ENCODE measurements at places on chromosomes 4 and X.
A peak's percentile ranks its signal among the peaks of the same experiment; 100 is the strongest.

DNA sequence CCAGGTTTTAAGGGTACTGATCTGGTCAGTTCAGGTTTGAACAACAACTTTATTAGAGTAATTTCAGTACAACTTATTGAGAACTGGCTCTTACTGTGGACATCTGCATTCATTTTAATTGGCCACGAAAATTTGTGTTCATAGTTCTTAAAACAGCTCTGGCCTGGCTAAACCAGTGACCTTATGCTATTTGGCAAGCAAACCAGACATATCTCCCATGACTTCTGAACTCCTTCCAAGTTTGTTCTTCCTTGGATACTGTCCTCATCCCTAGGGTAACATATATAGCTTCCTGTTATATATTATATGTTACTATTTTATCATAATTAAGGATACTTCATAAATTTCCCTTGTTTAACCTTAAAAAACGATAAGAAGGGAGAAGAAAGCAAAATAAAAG, 841.9 kb downstream of the TRAM1L1 start:
- DNase-seq, result no peak

DNA sequence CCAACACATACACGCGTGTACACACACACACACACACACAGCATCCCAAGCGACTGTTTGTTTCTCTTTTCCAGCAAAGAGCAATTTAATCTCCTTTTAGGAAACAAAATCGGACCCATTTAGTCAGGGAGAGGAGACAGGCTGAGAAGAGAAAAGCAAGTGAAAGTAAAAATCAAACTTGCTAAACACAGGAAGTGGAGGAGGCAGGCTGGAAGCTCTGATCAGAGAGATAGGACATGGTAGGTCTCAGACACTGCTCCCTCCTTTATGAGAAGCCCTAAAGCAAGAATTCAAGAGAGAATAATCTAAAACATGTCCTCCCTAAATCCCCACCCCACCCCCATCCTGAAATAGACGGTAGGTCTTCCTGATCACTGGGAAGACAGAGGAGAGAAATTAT, 62.3 kb downstream of the GPC3 start:
- DNase-seq, result no peak

GRCh38 chr4:20017777-20018115, 234.0 kb upstream of the SLIT2 start:
- no peak for DNase-seq

- DNase-seq, result no peak
Measured at GRCh38 chrX:122512561-122513072, 671.5 kb upstream of the GRIA3 start.

DNA sequence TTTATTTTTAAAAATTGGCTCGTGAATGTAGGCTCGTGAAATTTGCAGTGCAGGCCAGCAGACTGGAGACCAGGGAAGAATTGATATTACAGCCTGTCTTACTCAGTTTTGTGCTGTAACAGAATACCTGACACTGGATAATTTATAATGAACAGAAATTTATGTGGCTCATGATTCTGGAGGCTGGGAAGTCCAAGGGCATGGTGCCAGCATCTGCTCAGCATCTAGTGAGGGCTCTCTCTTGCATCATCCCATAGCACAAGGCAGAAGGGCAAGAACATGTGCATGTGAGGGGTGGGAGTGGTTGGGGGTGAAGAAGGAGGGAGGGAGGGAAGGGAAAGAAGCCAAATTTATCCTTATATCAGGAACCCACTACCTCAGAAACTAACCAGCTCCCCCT, 13.7 kb upstream of the CLTRN start:
- no peak for DNase-seq

GRCh38 chrX:154517101-154517781, 1.2 kb upstream of the FAM3A start:
- DNase-seq, result no peak

- DNase-seq, result no peak
Measured at GRCh38 chr4:114488301-114488982, 110.2 kb upstream of the UGT8 start.

DNA sequence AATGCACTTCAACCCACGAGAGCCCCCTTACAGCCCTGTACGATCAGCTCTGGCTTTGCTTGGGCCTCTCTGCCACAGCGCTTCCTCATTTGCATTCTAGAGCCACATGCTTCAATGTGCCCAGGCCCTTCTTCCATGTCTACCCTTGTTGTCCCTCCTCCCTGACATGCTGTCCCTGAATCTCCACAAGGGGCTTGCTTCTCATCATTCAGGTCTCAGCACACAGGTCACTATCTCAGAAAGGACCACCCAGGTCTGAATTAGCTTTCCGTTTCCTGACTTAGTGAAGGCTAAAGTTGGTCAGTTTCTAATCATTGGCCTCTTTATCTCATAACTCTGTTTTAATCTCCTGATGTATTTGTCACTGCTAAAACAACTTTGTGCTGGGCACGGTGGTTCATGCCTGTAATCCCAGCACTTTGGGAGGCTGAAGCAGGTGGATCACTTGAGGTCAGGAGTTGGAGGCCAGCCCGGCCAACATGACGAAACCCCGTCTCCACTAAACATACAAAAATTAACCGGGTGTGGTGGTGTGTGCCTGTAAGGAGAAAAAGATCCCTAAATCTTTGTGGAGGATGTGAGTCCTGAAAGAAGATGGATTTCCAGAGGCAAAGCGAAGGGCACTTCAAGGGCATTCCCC, 17.9 kb upstream of the SLC34A2 start:
- DNase-seq, result no peak

GRCh38 chr4:120144634-120145033, 78.0 kb upstream of the MAD2L1 start:
- DNase-seq, result no peak

- DNase-seq, result no peak
Measured at GRCh38 chr4:139297001-139297410, 4.3 kb upstream of the NAA15 start.

- no peak for DNase-seq
Measured at GRCh38 chr4:100804576-100805360, 286.9 kb upstream of the EMCN start.

DNA sequence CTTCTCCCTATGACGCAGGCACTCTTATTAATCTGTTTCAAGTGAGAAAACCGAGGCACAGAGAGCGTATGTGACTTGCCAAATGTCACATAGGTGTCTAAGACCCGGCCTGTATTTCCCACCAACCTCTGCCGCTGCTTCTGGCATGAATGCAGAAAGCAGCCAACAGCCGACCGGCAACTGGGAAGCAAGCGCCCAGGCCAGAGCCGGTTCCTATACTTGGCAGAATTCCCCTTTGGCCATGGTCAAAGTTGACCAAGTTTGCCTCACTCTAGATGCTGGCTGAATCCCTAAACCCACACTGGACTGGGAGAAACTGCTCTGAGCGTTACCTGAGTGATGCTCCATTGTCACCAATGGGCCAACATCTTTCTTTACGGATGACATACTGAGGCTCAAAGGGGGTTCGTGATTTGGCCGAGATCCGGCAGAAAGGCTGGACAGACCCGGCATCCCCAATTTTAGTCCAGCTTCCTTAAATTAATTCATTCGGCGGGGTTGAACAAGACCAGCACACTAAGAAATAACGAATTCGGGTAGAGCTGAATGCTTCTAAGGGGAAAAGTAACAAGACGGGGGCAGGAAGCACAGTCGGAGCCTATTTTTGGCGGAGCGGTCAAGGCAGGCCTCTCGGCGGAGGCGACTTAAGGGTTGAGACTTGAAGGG, 11.2 kb downstream of the MSX1 start:
- DNase-seq, result no peak

- peak; percentile 70 for DNase-seq
Measured at GRCh38 chr4:95155759-95156451, 392.9 kb downstream of the UNC5C start.

GRCh38 chr4:68267433-68267944, 22.0 kb upstream of the TMPRSS11B start:
- DNase-seq, result peak; percentile 72

- no peak for DNase-seq
Measured at GRCh38 chr4:27966664-27967063, 1106.0 kb downstream of the STIM2 start.

DNA sequence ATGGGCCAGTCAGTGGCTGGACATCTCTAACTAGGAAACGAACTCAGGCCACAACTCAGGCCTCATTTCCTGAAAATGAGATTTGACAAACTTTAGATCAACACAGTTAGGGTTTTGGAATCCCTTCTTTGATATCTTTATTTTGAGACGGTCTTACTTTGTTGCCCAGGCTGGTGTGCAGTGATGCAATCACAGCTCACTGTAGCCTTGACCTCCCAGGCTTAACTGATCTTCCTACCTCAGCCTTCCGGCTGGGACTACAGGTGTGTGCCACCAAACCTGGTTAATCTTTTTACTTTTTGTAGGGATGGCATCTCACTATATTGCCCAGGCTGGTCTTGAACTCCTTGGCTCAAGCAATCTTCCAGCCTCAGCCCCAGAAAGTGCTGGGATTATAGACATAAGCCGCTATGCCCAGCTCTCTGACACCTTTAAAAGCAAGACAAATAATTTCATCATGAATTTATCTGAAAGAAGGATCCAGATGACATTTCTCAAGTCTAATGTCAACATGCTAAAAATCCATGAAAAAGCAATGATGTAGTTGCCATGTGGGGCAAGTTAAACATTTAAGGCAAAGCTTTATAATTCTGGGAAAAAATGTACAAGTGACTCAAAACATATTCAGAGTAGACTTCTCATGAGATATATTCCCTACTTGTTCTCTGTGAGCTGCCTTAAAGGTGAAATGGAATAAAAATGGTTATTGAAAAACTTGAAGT, 89.1 kb upstream of the CBR4 start:
- no peak for DNase-seq

GRCh38 chr4:66516940-66517339, 846.7 kb upstream of the EPHA5 start:
- no peak for DNase-seq

GRCh38 chrX:153634832-153635231, 12.2 kb upstream of the DUSP9 start:
- DNase-seq, result no peak

GRCh38 chr4:25088093-25088952, 57.6 kb upstream of the LGI2 start:
- DNase-seq, result no peak

DNA sequence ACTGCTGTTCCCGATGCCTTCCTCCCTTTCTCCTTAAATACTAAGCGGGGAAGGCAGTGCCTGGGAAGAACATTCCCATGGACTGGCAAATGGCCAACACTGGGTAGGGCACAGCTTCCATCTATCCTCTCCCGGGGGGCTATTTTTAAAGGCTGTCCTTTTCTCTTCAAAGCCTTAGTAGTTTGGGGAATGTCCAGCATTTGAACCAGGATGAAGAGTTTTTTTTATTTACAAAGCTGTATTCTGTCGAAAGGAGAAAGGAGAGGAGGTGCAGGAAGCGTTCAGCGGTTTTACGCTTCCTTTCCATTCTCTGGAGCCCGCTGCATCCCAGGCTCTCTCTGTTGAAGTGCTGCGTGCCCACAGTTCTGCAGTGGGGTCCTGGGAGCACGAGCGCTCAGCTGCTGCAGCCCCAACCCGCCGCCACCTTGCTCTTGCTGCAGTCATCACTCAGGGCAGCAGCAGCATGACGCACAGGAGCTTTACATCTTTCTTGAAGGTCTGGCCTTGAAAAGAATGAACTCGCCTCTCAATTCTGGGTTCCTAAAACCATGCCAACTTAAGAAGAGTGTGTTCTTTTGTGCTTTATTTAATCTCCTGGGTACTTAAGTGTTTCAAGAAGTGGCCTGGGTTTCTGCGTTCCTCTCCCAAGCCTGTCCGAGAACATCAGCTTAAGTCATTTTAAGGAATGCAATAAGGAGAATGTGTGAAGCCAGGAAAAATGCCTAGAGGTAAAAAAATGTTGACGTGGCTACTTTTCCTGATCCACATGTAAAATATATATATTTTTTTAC, 427.2 kb downstream of the MAPK10 start:
- DNase-seq, result peak; percentile 58

DNA sequence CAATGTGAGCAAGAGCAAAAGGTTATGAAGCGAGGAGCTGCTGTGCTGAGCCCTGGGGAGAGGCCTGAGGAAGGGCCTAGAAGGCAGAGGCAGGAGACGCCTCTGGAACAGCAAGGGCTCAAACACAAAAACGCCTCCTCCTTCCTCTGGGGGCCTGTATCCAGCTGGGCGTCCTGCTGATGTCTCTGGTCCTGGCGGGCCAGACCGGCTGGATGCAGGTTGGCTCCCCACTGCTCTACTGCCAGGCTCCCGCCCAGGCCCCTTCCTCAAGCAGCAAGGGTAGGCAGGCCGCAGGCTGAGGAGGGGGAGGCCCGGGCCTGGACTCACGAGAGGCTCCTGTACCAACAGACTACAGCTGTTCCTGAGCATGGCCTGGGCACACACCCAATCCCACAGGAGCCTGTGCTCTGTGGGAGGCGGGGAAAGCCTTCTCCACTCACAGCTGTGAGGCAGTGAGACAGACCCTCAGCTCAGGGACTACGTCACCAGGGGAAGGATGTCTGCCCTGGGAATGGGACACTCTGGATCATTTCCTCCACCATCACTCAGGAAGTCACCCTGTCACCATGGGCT, 2.3 kb downstream of the HAUS7 start:
- DNase-seq, result no peak

DNA sequence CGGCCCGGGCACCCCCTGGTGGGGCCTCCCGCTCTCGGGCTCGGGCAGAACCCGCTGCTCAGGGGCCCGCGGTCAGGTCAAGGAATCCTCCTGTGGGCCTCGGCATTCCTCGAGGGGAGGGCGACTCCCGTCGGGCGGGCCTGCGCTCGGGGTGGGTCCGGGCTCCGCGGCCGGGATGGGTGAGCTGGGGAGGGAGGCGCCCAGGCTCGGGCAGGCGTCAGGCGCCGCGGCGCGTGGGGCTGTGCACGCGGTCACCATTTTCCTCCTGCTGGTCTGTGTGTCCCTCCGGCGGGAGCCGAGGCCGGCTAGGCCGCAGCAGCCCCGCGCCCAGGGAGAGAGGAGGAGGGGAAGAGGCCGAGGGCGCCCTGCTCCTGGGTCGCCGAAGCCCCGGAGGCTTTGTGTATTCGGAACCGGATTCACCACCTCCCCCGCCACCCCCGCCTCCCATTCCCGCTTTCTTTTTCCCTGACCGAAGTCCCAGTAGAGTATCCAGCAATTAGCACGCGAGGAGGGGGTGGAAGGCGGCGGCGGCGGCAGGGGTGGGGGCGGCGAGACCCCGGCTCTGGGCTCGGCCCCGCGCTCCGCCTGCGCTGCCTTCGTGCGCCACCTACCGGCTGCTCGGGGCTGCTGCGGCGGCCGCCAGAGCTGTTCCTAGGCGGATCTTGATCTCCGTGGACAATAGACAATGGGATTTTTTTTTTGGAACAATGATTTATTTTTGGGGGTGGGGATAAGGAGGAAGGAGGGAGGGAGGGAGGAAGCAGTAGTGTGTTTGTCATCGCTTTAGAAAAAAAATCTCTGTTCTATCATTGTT, 99.0 kb upstream of the MAML3 start:
- peak; percentile 73 for DNase-seq

- DNase-seq, result no peak
Measured at GRCh38 chrX:72393836-72394517, 88.3 kb upstream of the CITED1 start.

DNA sequence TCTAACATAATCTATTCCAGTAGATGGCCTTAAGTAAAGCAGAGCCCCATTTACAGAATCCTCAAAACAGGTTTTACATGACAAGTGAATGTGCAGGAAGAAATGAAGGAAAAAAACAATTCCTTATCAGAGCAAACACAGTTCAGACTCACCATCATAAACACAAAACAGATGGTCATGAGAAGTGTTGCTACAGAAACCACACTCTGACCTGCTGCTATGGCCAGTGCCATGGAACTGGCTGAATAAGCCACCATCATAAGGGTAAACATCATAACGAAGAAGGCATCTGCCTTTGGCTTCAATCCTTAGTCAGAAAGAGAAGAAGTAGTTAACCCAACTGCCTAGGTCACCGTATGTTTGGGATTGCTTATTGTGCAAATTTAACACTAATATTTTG, 61.1 kb downstream of the ABCG2 start:
- no peak for DNase-seq

GRCh38 chrX:4830880-4831557, 1117.6 kb upstream of the PRKX start:
- peak; percentile 31 for DNase-seq

GRCh38 chrX:138890491-138890890, 179.0 kb upstream of the FGF13 start:
- no peak for DNase-seq

Data from astrocyte of the spinal cord (primary cell).